ENCODE measurements at places on chromosomes 12 and 14.

DNA sequence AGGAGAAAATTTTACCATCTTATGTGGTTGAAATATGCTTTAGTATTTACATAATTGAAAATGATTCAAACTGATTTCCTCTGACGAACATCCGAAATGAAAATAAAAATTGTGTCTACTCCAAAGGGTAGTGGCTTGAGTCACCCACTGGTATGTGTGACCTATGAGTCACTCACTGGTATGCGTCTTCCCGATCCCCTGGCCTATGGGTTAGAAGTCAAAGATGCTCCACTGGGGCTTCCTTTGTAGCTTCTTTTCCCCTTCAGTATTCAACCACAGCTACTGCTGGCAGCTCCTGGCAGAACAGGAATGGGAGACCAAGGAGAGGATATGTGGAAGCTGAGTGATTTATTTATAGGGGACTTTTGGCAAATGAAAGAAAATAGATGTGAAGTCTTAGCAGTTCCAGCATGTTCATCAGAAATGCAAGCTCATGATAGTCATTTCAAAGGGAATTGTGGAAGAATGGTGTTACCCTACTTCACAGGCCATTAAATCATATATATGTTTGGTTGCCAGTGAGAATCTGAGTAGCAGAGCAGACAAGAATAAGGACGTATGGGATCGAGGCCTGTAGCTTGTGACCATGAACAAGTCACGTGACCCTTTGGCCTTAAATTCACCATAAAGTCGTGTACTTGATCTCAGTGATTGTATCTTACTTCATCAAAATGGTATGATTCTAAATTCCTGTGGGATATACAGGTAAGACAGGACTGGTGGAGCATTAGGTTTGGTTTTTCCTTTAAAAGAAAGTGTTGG, 108.3 kb downstream of the CRADD start:
- peak; percentile 99 for DNase-seq

GRCh38 chr14:90656973-90657372, 159.3 kb downstream of the TTC7B start:
- no peak for DNase-seq

- DNase-seq: no peak
Observed at GRCh38 chr12:12482150-12482761, 80.4 kb downstream of the DUSP16 start.

GRCh38 chr12:70120970-70121369, 122.3 kb upstream of the CNOT2 start:
- DNase-seq: no peak

DNA sequence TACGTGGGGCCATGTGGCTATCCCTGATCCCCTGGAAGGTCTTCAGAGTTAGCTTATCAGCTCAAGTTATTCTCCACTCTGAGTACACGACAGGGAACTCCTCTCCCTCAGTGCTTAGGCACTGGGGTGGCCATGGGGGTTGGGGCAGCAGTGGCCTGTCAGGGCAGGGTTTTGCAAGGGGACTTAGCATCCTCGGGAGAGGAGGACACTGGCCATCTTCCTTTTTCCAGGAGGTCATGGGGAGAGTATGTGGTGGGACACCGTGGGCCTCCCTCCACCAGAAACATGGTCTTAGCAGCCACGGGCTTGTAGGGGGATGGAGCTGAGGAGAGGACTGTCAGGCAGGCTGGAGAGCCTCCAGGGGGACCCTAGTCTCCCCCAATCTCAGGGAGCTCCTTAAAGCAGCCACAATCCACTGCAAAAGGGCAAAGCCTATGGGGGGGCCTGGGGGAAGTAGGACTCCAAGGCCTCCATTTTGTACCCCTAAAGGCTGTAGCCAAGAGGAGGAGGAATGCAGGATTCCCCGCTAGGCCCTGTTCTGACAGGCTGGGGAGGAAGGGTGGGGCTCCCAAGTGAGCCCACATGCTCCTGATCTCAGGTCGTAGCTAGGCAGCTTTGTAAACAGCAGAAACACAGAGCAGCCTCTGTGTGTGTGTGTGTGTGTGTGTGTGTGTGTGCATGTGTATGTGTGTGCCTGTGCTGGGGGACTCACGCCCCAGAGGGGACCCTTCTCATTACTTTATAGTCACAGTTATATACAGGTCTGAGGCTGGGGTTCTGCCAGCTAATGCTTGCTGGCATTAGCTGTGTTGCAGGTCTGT, 36.6 kb downstream of the KRT80 start:
- peak; percentile 53 for DNase-seq

- DNase-seq: no peak
Observed at GRCh38 chr12:46843811-46844210, 18.0 kb upstream of the SLC38A4 start.

GRCh38 chr14:101047326-101047725, 143.8 kb upstream of the RTL1 start:
- no peak for DNase-seq

DNA sequence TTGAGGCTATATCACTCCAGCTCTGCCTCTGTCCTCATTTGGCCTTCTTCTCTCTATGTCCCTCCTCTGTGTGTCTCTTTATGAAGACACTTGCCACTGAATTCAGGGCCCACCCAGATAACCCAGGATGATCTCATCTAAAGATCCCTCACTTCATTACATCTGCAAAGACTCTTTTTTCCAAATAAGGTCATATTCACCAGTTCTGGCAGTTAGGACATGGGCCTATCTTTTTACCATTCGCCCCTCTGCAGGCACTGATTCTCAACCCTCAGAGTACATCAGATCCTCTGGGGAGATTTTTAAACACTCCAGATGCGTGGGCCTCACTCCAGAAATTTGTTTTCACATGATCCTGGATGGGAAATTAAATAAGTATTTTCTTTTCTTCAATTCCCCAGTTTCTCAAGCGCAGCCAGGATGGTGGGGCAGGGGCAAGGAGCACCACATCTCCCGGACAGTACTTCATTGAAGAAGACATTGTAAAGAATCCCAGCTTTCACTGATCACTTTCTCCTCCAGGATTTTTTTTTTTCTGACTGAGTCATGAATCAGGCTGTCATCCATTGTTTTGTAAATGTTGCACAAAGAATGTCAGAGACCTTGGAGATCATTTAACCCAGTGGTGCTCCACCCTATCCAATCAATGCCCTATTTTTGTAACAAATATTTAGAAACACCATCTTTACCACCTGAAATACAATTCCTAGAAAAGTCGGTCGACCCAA, 27.4 kb downstream of the CRACR2A start:
- DNase-seq: peak; percentile 65

DNA sequence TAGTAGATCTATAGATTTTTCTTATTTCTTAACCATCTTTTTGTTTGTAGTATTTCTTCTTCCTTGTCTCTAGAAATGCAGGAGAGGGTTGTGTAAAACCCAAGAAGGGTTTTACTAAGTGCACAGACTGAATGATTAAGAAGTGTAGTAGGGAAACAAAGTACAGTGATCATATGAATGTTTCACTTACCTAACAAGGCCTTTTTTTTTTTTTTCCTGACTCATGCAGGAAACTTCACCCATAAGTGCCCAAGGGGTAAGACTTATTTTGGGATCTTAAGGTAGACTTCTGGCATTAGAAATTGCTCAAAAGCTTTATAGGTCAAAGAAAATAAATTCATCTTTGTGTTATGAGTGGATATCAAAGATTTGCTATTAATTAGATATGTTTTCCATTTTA, 10.2 kb downstream of the SCN8A start:
- DNase-seq: no peak

DNA sequence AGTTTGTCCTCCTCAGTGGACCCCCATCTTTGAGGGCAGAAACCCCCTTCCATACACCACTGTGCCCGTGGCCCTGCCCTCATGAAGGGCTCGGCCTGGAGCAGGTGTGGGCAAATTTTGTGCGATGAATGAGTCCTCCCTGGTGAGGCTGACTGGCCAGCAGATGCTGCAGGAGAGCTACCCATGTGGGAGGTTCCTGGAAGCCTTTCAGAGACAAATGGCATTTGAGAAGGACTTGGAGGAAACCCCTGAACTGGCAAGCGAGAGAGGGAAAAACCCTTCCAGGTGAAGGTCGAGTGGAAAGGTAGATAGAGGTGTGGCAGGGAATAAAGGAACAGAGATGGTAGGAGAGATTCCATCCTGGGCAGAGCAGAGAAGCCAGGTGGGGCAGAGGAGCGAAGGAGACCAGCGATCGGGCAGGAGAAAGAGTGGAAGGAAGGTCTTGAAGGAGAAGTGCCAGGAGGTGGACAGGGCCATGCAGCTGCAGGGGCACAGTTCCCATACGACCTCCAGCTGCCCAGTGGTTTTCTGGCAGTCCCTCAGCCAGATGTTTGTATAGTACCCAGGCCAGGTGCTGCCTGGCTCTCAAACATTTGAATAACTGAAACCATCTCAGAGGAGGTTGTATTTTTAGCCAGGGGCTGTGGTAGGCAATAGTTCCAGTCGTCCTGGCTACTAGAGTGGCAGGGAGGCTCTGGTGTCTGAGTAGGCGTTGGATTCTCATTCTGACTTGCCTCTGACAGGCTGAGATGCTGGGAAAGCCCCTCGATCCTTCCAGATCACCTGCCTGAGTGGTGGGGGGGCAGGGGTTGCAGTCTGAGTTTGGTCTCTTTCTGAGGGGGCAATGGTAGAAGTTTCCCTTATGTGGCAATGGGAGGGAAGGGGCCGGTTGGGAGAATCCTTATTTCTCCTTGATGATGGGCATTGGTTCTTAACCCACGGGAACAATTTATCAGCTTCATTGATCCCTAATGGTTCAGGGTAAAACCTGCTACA, 40.1 kb downstream of the FBXL14 start:
- DNase-seq: no peak

GRCh38 chr14:28059254-28059653, 707.3 kb upstream of the FOXG1 start:
- no peak for DNase-seq

All from fibroblast of skin of back (primary cell).